ENCODE measurements at places on chromosomes 1 and 21. TPM values are rescaled to one million over a fixed set of nuclear protein-coding genes. Genes with fewer than 3 reads are reported as not detected.

Gene CHRM3
- under 0.01 TPM for total RNA-seq

Gene VHLL
- total RNA-seq = not detected

Gene KLHDC9
- total RNA-seq = 0.28 TPM

Gene FABP3
- total RNA-seq = 2.7 TPM

Gene KDF1
- total RNA-seq = 0.28 TPM

Gene CGN
- total RNA-seq = under 0.01 TPM

Gene DPYD
- total RNA-seq = 67.1 TPM

Gene KIFAP3
- total RNA-seq = 42.9 TPM

Gene SLC45A3
- total RNA-seq = 3.7 TPM

Gene DFFB
- total RNA-seq = 10.5 TPM

Gene ABCG1
- total RNA-seq = 5.2 TPM

Gene OR2L13
- under 0.01 TPM for total RNA-seq

Gene S100A7
- total RNA-seq = not detected

Gene USH2A
- total RNA-seq = not detected

Gene CYP4Z1
- total RNA-seq = not detected

Gene LDLRAD1
- total RNA-seq = not detected

Gene RAB3GAP2
- total RNA-seq = 45.1 TPM

Gene OR2T29
- total RNA-seq = not detected

All from regular cardiac myocyte (primary cell).